Activated CD8-positive, alpha-beta memory T cell treated with anti-CD3 and anti-CD28 coated beads, Interleukin-2, amount 10 ng/mL, durations not matched to agents 7 days and 5 days (primary cell): ENCODE measurements at places on chromosomes 6 and 20. TPM values are rescaled to one million over a fixed set of nuclear protein-coding genes. Genes with fewer than 3 reads are reported as not detected.

- DNase-seq: peak; percentile 72
- H3K4me3 ChIP-seq: no peak overlapping the region
- H3K36me3 ChIP-seq: peaks cover 5% of the 10 kb centered on the region
- peaks cover 14% of the 10 kb centered on the region for H3K27me3 ChIP-seq
- H3K4me1 ChIP-seq: peaks cover 17% of the 10 kb centered on the region
These were observed 10.0 kb upstream of the NCOA7 start for GRCh38 chr6:125780540-125781313.

DNA sequence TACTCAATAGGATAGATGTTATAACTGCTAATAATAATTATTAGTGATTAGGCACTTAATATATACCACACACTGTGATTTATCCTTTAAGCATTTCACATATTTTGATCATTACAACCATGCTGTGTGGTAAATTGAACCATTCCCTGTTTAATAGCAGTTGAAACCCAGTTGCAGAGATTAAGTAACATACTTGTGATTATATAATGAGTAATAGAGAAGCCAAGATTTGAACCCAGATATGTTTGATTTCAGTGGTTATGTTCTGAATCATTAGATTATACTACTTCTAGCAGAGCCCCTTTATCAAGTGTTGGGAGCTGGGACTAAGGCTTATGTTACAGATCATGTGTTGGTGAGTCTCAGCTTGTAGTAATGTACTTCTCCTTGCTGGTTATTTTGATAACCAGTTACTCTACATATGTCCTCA lies 44.1 kb downstream of the STK4 start:
- no peak for DNase-seq
- peaks cover 30% of the 10 kb centered on the region for H3K4me1 ChIP-seq
- peaks cover 57% of the 10 kb centered on the region for H3K36me3 ChIP-seq
- H3K27me3 ChIP-seq: no peaks in the 10 kb centered on the region

DNA sequence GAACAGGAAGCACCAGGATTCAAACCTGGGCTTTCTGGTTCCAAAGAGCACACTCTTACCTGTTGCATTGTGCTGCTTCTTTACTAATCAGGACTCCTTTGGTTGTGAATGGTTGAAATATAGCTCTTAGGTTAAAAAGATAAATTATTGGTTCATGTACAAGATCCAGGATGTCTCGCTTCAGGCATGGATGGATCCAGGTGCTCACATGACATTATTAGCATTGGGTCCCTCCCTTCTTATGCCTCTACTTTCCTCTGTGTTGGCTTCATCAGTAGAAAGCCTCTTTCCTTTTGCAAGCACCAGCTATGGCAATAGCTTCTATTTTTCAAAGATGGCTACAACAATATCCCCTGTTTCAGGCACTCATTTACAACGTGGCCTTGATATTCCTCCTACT lies 217.7 kb upstream of the SULF2 start:
- H3K4me1 ChIP-seq: no peaks in the 10 kb centered on the region
- H3K27ac ChIP-seq: no peak overlapping the region
- peaks cover 9% of the 10 kb centered on the region for H3K27me3 ChIP-seq
- H3K36me3 ChIP-seq: no peaks in the 10 kb centered on the region

The BMP6 gene
- not detected for total RNA-seq
